ENCODE measurements at places on chromosomes 12 and 14.
A peak's percentile ranks its signal among the peaks of the same experiment; 100 is the strongest.

GRCh38 chr12:132494294-132495164 lies 4.6 kb downstream of the FBRSL1 start:
- DNase-seq: peak; percentile 63

GRCh38 chr14:20631880-20632389 lies 9.6 kb downstream of the OR6S1 start:
- DNase-seq: peak; percentile 55

- DNase-seq: no peak
Observed at GRCh38 chr12:112664569-112664968, 127.0 kb upstream of the RPH3A start.

DNA sequence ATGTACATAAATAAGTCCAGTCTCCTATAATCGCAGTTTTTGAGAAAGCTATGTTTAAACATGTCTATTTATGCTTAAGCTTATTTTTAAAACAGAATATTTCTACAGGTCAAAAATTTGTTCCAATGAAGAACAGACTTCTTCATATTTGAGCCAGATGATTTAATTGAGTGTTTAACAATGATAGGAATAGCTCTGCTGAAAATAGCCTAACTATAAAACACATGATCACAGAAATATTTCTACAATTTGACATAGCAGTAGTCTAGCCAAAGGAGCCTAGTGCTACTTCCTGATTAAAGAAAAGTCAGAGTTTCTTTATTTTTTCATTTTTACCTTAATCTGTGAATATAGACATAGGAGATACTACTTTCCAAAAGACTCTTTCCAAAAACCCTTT lies 29.4 kb downstream of the DCP1B start:
- no peak for DNase-seq

DNA sequence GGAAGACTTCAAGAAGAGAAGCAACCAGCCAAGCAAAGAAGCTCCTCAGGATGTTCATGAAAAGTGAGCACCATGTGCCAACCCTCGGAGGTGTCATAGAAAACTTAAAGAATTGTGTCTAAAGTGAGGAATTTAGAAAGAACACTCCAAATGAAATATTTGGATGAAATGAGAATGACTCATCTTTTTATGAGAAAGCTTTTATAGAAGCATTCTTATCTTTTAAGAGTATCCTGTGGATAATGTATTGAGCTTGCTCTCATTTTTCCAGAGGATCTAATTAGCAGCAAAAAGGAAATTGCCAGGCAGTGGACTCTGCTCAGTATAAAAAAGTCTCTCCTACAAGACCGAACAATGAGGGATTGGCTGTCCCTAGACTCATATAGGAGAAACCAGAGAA lies 454.9 kb downstream of the LRIG3 start:
- no peak for DNase-seq
